ENCODE measurements at places on chromosomes 7 and 10.

GRCh38 chr10:42734536-42734935, 48.1 kb upstream of the BMS1 start:
- no peak for DNase-seq

GRCh38 chr7:111953611-111954010, 252.6 kb downstream of the DOCK4 start:
- DNase-seq = no peak

- DNase-seq = no peak
Observed at GRCh38 chr10:102416283-102416682, 2.3 kb downstream of the PSD start.

- DNase-seq = no peak
Observed at GRCh38 chr10:127449490-127449889, 99.6 kb upstream of the NPS start.

DNA sequence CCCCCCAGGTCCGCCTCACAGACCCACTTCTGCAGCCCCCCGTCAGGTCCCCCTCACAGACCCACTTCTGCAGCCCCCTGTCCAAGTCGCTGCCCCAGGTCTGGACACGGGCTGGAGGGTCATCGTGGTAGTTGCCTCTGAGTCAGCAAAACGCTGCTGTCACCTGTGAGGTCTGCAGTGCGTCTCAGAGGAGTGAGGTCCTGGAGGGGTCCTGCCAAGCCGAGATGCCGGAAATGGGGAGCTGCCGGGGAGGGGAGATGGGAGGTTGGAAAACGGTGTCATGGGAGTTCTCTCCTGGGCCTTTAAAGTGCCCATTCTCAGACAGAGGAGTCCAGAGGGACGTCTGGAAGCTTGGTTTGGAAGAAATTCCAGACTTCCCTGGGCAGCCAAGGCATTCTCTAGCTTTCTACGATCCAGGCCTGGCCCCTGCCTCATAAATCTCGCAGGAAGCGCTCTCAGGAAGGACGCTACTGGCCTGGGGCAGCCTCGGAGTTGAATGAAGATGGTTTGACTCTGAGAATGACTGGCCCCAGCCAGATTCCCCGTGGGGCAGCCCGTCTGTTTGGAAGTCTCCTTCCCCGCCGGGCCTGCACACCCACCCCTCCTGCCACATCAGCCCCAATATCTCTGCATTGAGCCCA, 38.7 kb downstream of the CALML3 start:
- DNase-seq = no peak

GRCh38 chr10:11602358-11602757, 9.1 kb downstream of the USP6NL start:
- DNase-seq = no peak

- DNase-seq = no peak
Observed at GRCh38 chr7:4030346-4030950, 651.6 kb upstream of the FOXK1 start.

- no peak for DNase-seq
Observed at GRCh38 chr10:90167174-90168064, 466.0 kb downstream of the KIF20B start.

DNA sequence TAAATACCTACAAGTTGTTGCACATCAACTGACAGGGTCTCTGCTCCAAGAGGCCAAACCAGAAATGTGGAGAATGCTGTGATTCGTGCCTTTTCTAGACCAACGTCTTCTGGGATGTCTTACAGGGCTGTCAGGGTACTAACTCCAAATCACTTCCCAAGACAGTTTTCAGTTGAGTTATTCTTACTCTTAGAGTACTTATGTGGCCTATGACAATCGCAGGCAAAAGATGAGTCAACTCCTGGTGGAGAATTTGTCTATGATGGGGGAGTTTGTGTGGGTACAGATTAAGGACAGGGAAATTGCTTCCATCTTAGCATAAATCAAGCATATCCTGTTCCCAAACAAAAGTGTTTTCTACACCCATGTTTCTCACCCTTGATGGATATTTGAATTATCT, 734.8 kb downstream of the TNS3 start:
- no peak for DNase-seq

- no peak for DNase-seq
Observed at GRCh38 chr7:47147213-47147631, 434.7 kb downstream of the TNS3 start.

- no peak for DNase-seq
Observed at GRCh38 chr7:74012842-74013249, 15.1 kb upstream of the ELN start.

Data from activated gamma-delta T cell treated with Interleukin-2 at 50 U/mL for 16 hours (primary cell).